ENCODE measurements at places on chromosomes 5 and 9. TPM values are rescaled to one million over a fixed set of nuclear protein-coding genes. Genes with fewer than 3 reads are reported as not detected.
A peak's percentile ranks its signal among the peaks of the same experiment; 100 is the strongest.

Gene TLR4
- 8.7 TPM for polyA plus RNA-seq

DNA sequence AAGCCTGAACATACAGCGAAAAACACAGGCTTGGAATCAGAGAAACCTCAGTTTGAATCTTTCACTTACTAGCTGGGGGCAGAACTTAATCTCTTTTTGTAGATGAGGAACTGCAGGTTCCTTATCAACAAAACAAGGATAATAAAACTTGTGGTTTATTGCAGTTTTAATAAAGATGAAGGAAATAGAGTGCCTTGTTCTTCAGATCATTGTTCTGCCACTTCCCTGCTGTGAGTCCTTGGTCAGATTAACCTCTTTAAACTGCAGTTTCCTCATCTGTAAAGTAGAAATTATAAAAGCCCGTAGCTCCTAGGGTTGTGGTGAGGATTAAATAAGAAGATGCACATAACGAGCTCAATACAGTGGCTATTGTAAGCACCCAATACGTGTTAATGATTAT is 57.4 kb downstream of the FEM1C start:
- no peak for DNase-seq

GRCh38 chr5:140358738-140359310 is 1.2 kb upstream of the SLC4A9 start:
- DNase-seq, result no peak

DNA sequence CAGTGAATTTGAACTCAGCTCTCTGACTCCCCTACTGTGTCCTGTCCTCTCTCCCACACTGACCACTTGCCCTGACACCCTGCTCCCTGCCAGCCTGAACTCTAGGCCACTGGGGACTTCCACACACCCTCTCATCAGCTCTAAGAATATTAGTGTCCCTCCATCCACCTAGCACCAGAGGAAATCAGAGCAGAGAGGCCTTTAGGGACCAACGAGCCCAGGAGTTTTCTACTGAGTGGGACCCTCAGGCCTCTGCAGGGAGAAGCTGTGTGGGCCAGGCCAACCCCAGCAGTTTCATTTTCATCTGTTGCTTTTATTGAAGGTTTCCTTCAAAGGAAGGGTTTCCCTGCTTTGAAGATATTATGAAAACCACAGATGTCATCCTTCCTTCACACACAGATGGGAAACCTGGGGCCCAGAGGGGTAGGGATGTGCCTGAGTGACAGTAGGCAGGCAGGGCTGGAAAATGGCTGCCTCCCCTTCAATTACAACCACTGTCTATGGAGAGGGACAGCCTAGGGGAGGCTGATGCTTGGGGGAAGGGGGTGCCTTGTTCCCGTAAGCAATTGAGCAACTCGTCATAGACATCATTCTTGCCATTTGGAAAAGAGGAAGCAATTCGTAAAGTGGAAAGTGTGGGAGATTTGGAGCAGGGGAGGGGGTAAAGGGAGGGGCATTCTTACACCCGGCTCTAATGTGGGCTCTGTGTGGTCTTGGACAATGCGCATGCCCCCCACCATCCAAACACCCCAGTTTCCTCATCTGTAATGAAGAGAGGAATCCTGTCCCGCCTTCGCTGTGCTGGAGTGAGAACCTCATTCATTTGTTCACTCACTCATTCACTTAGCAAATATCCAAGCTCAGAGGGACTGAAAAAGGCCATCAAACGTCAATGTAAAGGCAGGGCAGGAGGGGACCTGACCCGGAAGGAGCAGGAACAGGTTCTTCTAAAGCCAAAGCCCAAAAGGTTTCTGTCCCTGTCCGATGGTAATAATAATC is 3.9 kb downstream of the GLIPR2 start:
- DNase-seq, result no peak

Gene TRIM36
- polyA plus RNA-seq, result 2.3 TPM

Gene C5orf63
- 15.5 TPM for polyA plus RNA-seq

Gene IL3
- polyA plus RNA-seq, result not detected

Gene CCL28
- 3.2 TPM for polyA plus RNA-seq

Gene GRM6
- 1.7 TPM for polyA plus RNA-seq

- DNase-seq, result no peak
Observed at GRCh38 chr9:17871213-17871890, 292.5 kb downstream of the SH3GL2 start.

GRCh38 chr5:96412868-96413449 is 20.1 kb downstream of the PCSK1 start:
- no peak for DNase-seq

DNA sequence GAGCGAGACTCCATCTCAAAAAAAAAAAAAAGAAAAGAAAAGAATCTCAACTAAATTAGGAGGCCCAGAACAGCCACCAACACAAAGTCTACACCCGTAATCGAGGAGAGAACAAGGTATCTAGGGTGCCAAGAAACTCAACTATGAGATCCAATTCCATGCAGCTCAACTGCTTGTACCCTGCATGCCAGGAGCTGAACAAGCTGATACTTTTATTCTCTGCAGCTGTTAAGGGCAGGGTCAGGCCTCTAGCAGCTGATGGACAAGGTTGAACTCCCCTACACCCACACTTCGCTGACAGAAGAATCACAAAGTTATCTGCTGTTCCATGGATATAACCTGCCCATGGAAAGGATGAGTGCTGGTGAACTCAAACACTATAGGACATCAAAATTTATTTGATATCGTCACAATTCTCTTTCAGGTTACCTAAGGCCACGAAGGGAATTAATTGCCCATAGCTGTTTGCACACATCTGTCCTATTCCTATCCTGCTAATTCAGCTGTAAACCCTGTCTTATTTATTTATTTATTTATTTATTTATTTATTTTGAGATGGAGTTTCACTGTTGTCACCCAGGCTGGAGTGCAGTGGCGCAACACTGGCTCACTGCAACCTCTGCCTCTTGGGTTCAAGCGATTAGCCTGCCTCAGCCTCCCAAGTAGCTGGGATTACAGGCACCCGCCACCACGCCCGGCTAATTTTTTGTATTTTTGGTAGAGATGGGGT is 20.7 kb downstream of the UBAP2 start:
- no peak for DNase-seq

Gene NDOR1
- polyA plus RNA-seq, result 18.9 TPM

DNA sequence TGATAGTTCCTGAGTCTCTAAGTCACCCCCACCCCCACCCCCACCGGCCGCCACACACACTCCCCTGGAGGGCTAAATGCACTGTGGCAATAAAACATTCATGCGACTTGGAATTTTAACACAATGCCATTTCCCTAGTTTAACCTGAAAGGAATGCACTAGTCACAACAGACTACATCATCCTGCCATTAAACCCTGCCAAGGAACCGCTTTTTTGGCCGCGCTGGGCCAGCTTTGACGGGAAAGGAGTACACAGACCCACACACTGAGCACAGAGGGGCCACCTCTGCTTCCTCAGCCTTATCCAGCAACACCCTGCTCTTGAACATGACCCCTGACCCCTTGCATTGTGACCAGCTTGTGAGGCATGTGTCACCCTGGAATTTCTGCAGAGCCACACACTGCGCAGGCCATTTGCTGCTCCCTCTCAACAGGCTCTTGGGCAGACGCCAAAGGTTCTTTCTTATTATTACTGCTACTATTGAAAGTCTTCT is 165.3 kb downstream of the BNC2 start:
- DNase-seq, result peak; percentile 82

DNA sequence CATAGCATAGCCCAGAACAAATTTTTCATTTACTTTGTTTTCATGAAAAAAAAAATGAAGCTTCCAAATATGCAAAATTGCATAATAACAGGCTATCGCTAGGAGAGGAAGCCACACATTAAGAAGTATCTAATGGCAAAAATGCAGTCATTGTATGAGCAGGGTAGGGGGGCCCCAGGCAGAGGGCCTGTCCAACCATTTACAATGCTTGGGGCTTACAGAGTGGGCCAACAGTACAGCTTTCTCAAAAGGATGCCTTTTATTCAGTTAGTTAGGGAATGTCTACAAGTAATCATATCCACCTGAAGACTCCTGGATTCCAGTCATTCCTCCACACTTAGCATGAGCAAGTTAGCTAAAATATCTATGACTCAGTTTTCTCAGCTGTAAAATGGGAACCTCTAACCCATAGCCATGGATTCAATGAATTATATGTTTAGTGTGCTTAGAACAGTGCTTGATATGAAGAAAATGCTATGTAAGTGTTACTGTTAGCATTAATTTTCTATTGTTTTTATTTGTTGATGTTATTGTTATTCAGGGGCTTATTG is 117.7 kb downstream of the GAS1 start:
- no peak for DNase-seq

GRCh38 chr5:91211997-91212713 is 171.0 kb downstream of the ARRDC3 start:
- no peak for DNase-seq

Gene PCDHB9
- 3.4 TPM for polyA plus RNA-seq

DNA sequence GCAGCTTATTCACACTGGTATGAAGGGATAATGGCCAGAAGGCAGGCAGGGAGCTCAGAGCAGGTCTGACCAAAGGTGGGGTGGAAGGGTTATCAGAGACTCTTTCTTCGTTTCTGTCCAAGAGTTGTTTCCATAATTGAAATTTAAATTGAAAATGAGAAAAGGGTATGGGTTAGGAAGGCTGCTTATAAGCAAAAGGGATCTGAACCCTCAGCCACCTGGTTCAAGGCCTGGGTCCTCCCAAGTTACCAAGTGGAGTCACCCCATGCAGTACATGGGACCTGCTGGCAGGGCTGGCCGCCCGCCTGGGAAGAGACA is 17.8 kb downstream of the EEIG1 start:
- no peak for DNase-seq

DNA sequence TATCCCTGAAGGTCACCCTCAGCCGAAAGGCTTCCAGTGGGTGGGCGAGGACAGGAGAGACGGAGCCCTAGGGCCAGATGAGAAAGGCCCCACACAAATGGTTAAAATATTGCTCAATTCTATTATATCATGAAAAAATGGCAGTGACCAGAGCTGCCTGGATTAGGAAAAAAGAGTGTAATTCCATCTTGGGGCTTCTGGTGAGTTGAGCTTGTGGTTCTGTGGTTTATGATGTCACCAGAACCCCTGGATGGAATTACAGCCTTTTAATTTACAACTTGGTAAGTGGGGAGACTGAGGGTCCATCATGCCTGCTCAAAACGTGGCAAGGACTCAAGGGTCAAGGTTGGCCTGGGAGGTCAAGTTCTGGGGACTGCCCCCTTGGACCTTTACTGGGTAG is 55.5 kb upstream of the STC2 start:
- no peak for DNase-seq

GRCh38 chr5:126732716-126733115 is 44.2 kb upstream of the LMNB1 start:
- DNase-seq, result no peak

Gene STK32A
- polyA plus RNA-seq, result 10.7 TPM

DNA sequence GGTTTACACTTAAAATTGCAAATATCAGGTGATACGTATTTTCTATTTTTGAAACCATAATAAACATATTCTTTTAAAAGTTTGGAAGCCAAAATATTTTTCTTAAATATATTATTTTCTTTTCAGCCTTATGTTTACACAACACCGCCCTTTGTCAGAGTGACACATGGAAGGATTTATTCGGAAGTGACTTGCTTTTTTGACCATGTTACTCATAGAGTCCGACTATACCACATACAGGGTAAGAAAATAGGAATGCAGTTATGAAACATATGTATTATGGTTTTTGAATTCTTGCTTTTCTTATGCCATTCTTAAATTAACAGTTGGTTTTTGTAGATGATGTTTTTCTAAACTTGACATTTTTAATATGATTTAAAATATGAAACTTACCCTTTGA is 133.9 kb downstream of the MAN2A1 start:
- DNase-seq, result no peak
